ENCODE measurements at places on chromosomes 5 and 9. TPM values are rescaled to one million over a fixed set of nuclear protein-coding genes. Genes with fewer than 3 reads are reported as not detected.

DNA sequence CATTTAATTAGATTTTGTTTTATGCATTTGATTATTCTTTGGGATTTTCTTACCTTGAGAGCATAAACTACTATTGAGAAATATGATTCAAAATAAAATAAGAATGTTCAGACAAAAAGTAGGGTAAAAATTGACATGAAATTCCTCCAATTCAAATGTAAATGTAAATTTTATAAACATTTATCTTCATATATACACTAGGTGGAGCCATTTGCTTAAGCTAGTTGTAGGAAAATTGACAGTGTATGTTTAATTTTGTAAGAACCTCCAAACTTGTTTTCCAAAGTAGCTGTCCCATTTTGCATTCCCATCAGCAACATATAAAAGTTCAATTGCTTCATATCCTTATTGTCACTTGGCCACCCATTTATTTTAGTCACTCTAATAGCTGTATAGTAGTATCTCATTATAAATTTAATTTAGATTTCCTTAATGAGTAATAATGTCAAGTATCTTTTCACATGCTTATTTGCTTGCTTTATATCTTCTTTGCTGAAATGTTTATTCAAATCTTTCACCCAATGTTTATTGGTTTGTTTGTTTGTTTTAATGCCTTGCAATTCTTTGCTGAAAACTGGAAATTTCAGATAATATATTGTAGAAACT lies 37.6 kb upstream of the SLCO6A1 start:
- no peak for DNase-seq

DNA sequence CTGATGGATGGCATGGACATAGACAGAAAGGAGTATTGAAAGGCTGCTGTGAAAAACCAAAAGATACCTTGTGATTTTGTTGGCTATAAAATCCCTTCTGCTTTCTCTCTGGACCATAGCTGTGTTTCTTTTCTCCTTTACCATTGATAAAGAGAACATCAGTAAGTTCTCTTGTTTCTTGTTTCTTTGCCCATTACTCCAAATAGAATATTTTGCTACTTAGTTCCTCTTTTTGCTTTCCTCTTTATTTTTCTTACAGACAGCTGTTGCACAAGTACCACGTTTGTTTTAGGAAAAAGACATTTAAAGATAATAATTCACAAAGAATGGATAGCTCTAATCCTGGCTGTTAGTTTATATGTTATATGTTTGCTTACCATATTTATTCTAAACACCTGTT lies 1129.2 kb downstream of the DTWD2 start:
- no peak for DNase-seq

GRCh38 chr9:125904155-125904851 lies 157.1 kb downstream of the PBX3 start:
- DNase-seq: no peak

GRCh38 chr5:74067748-74068541 lies 441.9 kb downstream of the ARHGEF28 start:
- DNase-seq: no peak

DNA sequence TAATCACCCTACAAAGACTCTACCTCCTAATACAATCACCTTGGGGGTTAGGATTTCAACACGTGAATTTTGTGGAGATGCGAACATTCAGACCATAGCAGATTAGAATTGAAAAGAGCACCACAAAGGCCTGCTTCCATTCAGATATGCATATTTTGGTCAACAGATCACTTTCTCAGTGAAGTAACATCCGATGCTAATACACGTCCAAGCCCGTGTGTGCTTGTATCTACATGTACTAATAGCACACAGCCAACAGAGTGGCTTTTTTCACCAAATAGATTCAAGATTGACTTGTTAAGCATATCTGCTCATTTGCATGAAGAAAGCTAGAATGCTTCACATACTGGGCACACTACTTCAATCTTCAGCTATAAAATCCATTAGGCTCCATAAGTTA lies 35.6 kb upstream of the SSBP2 start:
- no peak for DNase-seq

DNA sequence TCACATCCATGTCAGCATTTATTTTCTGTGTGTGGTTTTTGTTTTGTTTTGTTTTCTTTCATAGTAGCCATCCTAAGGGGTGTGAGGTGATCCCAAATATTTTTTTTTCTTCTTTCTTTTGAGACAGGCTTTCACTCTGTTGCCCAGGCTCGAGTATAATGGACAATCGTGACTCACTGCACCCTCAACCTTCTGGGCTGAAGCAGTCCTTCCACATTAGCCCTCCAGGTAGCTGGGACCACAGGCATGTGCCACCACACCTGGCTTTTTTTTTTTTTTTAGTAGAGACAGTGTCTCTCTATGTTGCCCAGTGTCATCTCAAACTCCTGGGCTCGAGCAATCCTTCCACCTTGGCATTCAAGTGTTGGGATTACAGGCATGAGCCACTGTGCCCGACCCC lies 59.1 kb downstream of the CDC42SE2 start:
- no peak for DNase-seq

The ZNF454 gene
- total RNA-seq: not detected

The GPX8 gene
- total RNA-seq: 144 TPM

All from astrocyte (in vitro differentiated cells and primary cell).